ENCODE measurements at places on chromosomes 2 and 18.

DNA sequence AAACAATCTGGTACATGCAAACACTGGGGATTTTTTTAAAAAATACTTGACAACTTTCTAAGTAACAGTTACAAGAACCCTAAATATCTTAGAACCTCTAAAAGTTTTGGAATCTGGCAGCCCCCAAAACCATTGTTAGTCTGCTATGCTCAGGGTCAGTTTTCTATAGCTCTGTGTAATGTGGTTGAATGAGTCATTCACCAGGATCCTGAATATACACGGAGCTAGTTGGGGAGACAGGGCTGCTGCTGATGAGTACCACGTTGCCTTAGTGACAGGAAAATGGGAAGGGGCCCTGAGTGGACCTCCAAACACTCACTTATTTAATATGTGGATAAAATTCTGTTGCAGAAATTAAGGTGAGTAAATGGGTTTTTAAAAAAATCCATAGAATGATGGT, 36.9 kb upstream of the TANC1 start:
- no peak for DNase-seq

DNA sequence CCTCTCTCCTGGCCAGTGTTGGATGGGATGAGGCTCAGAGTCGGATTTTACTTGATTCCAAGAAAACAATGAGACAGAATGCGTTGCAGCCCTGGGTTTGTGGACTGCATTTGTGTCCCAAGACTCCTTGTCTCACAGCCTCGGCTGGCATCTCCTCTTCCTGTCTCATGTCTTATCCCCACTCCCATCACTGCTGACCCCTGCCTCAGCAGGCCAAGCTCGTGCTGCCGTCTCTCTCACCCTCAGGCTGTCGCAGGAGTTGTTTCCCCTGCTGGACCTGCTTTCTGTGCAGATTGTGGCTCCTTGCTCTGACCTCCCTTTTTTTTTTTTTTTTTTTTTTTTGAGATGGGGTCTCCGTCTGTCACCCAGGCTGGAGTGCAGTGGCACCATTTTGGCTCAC, 70.2 kb upstream of the RALBP1 start:
- DNase-seq = no peak

- no peak for DNase-seq
Observed at GRCh38 chr2:99808361-99809200, 318.8 kb upstream of the REV1 start.

DNA sequence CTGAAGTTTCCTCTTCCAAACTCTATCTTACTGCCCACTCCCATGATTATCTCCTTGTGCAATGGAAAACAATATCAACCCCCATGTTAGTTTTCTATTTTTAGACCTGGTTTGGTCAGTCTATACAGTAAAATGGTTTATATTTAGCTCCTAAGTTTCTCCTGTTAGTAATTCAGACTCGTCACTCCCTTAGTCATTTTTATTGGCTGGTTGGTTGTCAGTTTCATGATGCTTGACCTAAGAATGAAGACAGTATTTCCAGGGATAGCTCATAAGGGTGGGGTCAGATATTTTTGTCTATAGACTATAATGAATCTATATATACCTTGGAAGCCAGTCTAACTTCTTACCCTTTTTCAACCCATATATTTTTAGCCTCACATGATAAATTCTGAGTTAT, 61.4 kb upstream of the NEUROD1 start:
- no peak for DNase-seq

DNA sequence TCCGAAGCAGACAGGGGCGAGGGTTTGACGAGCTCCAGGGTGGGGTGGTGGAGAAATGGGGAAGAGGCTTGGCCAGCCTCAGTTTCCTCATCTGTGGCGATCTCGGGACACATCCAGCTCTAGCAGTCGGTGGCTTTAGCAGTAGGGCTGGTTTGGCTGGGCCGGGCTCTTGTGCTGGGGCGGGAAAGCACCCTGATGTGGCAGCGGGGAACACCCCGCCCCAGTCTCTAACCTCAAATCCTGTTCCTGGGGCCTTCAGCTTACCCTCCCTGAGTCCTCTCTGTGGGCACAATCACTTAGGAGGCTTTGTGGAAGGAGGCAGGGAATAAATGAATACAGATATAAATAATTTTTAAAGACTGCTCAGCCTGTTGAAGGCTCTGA, 26.5 kb upstream of the MCFD2 start:
- DNase-seq = peak; percentile 52

DNA sequence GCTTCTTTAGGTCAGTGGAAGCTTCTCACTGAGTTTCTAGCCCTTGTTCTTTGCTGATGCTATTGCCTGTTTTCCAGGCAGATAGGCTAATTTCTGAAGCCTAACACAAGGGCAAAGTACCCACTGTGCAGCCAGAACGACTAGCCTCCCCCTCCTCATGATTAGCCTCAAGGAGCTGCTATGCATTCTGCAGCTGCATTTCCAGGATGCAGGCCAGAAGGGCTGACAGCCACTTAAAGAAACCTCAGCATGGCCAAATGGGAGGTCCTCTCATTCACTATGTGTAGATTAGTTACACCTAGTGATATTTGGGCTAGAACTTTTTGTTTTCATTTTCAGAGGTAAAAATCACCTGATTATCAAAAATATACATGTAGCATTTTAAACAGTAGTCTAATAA, 216.0 kb downstream of the RAD51AP2 start:
- DNase-seq = no peak

DNA sequence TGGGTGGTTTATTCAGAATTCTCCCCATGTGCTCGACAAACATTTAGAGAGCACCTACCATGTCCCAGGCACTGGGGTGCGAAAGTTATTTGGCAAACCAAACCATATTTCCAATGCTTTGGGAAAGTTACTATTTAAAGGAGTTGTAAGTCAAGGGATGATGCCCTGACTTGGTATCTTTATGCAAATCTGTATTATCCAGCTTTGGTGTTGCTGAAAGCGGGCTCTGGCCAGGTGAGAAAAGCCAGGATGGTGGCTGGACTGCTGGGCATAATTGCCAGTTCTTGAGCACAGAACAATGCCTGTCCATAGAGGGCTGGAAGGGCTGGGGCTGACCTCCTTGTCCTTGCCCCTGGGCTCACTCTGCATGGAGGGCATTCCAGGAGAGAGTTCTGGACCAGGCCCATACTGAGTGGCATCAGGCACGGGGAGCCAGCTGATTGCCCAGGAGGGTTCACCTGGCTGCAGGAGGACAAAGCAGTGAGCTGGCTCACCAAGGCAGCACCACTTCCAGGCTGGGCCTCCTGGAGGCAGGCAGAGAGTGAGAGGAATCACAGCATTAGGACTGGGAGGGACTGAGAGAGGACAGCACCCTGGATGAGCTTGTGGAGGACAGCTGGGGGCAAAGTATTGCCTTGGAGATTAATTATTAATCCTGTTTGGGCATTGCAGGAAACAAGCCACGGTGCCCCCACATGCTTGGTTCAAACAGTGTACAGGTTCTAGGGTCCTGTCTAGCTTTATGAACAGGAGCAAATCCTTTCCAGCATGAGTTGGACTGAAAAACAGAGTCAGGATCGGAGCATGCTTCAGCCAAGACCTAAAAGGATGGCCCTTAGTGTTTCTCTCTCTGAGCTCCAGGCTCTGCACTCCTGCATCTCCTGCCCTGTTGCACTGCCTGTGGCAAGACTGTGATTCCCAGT, 7.1 kb downstream of the KHK start:
- DNase-seq = no peak

- no peak for DNase-seq
Observed at GRCh38 chr2:232013701-232014353, 52.3 kb downstream of the DIS3L2 start.

- no peak for DNase-seq
Observed at GRCh38 chr2:102106133-102106556, 36.4 kb upstream of the IL1R1 start.

DNA sequence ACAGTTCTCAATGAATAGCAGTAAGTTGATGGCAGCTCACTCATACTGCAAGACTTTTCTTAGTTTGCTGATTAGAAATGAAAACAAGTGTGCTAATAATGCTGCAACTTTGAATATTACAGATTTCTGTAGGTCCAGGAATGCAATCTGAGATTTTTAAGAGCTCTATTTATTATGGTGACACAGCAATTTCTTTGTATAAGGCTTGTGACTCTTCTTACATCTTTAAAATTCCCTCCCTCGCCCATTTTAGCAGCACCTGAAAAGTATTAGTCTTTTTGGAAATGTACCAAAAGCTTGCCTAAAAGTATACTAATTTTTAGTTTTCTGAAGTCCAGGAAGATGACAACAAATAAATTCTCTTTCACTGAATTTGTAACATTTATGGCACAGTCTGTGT, 4.4 kb upstream of the HTR2B start:
- DNase-seq = no peak

- DNase-seq = peak; percentile 8
Observed at GRCh38 chr2:102509749-102510148, 36.7 kb downstream of the SLC9A4 start.

DNA sequence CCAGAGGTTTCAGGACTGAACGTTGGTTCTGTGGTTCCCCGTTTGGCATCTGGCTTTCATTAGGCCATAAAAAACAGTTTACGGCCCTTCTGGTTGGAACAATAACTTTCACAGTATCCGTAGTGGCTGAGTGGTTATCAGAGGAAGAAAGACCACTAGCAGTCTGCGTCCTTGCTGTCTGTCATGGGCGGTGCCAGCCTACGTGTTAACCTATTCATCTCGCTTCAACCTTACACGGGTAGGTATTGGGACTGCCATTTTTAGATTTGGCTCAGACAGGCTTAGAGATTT, 42.6 kb upstream of the ROCK2 start:
- DNase-seq = no peak

DNA sequence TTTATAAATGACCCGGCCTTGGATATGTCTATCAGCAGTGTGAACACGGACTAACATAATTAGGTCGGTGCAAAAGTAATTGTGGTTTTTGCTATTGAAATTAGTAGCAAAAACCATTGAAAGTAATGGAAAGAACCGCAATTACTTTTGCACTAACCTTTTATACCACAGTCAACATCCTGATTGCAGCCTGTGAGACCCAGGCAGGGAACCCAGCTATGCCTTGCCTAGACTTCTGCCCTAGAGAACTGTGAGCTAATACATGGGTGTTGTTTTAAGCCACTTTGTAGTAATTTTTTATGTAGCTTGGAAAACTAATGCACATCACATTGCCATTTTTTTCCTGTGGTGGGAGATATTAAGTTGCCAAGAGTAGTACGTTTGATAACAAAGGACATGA, 120.7 kb downstream of the SCG2 start:
- DNase-seq = no peak

DNA sequence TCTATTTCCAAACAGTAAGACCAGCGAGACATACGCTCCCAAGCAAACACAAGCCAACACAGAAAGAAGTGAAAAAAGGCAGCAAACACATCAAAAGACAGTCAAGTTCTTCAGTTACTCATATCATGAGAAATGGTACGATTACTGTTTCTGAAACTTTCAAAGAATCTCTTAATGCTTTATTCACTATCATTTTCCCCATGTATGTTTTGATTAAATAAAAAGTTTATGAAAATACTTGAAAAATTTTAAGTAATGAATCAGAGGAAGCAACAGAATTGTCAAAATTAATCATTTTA, 114.9 kb downstream of the HDAC4 start:
- DNase-seq = no peak

DNA sequence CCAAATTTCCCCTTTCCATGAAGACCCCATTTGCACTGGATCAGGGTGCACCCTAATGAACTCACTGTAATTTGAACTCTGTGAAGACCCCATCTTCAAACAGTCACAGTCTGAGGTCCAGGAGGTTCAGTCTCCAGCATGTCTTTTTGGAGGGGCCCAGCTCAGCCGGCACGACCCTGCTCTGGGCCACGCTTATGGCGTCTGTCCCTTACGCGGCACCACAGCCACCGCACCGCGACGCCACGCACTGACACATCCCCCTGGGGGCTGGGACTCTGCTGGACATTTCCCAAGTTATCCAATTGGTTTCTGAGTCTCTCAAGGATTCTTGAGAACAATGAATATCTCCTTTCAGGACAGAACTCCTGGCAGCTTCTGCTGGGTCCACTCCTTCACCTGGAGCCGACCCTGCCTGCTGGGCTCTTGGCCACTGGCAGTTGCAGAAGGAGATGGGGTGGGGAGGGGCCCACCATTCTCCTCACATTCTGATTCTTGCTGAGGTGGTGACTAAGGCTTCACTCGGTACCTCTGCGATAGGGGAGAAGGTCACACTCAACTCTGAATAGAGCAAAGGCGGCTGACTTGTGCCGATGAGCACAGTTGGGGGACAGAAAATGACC, 124.0 kb downstream of the RTP5 start:
- no peak for DNase-seq

GRCh38 chr2:218026244-218026643, 23.4 kb upstream of the TNS1 start:
- no peak for DNase-seq

GRCh38 chr2:173997269-173997668, 32.1 kb upstream of the SP3 start:
- no peak for DNase-seq

- no peak for DNase-seq
Observed at GRCh38 chr2:240890691-240891090, 5.3 kb downstream of the MAB21L4 start.

DNA sequence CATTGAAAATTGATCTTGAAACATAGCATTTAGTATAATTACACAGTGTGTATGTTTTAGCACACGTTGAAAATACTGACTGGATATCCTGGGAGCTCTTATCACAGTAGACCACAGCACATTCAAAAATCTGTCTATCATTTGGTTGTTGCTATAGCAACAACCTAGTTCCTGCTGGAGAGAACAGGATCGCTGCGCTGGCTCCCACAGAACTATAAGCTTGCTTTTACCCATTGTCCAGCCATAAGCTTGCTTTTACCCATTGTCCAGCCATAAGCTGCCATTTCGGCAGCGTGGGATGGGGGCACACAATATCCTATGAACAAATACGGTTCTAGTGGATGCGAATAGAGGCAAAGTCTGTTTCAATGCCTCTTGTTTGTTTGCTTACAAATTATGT, 70.4 kb upstream of the ST6GAL2 start:
- DNase-seq = no peak

DNA sequence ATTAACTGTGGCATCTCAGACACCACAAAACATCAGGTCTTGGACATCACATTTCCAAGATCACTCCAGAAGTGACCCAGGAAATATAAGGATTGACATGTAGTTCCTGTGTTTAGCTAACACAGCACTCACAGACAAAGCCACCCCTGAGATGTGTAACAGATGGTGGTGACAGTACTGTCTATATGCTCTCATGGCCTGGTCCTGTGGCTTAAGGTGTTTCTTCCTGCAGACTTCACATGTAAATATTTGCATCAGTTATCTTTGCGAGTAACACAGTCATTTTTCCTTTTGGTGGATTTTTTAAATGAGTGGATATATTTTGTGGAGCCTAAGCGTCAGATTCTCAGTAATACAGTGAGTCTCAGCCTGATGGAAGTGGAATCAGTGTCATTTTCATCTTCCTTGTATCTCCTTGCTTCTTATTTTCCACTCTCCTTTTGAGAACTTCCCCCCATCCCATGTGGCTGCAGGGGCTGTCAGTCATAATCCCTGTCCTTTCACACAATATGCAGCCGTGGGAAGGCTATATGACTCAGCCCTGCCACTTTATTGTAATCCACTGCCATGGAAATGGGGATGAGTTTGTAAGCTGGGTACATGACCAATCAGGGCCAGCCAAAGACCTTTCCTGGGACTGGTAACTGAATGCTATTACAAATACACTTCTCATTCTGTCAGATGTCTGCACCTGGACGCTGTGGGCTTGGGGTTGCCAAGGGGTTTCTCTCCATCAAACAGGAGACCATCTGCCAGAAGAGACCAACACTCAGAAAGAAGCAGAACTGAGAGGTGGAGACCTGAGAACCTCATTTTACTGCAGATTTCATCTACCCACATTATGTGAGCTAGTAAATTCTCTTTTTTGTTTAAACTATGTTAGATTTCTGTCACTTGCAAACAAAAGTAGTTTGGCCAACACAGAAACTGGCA, 74.3 kb downstream of the ICOS start:
- DNase-seq = no peak

GRCh38 chr2:222903234-222904220, 42.7 kb downstream of the ACSL3 start:
- DNase-seq = no peak

Data from stimulated activated CD4-positive, alpha-beta T cell treated with anti-CD3 and anti-CD28 coated beads, Interleukin-15, amount 100 ng/mL, for 48 hours (primary cell).